ENCODE measurements at places on chromosomes 6 and 20. TPM values are rescaled to one million over a fixed set of nuclear protein-coding genes. Genes with fewer than 3 reads are reported as not detected.

Gene CHMP4B
- 91.9 TPM for total RNA-seq

Gene MARCKS
- total RNA-seq, result 20.7 TPM

Gene THBD
- 17.4 TPM for total RNA-seq

Gene SUN5
- not detected for total RNA-seq

Gene PKHD1
- not detected for total RNA-seq

Gene SPDEF
- total RNA-seq, result not detected

Gene NOP56
- 67.5 TPM for total RNA-seq
